AG04450 (cell line): ENCODE measurements at places on chromosomes 4 and X.

- DNase-seq: no peak
These were observed 124.1 kb upstream of the SPIN4 start for GRCh38 chrX:63475200-63475599.

- no peak for DNase-seq
These were observed 74.9 kb downstream of the PRRG1 start for GRCh38 chrX:37424000-37424429.

GRCh38 chr4:155573126-155573525 is 93.5 kb upstream of the GUCY1A1 start:
- no peak for DNase-seq

GRCh38 chrX:115192244-115192700 is 3.1 kb downstream of the RBMXL3 start:
- DNase-seq: no peak

- no peak for DNase-seq
These were observed 126.9 kb downstream of the LRBA start for GRCh38 chr4:150888217-150888616.

DNA sequence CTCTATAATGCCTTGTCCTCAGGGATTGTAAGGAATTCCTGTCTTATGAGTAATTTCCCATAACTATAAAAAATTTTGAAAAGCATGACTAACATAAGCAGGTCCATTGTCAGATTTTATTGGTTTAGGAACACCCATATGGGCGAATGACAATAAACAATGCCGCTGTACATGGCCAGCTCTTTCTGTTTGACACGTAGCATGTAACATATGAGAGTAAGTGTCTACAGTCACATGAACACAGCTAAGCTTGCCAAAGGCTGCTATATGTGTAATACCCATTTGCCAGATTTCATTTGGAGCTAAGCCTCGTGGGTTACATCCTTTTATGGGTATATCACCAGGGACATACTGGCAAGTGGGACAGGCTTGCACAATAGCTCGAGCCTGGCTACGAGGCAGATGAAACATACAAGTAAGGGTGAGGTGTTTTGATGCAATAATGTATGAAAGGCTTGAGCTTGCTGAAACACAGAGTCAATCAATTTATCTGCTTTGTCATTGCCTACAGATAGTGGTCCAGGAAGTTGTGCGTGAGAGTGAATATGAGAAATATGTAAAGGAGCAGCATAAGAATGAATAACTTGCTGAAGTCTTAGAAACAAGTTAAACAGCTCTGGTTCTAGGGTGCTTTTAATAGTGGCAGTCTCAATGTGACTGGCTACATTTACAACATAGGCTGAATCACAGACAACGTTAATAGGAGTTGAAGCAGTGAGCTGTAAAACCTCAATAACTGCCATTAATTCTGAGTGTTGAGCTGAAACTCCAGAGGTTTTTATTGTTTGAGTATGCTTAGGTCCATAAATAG is 67.4 kb upstream of the UGT2B10 start:
- no peak for DNase-seq

DNA sequence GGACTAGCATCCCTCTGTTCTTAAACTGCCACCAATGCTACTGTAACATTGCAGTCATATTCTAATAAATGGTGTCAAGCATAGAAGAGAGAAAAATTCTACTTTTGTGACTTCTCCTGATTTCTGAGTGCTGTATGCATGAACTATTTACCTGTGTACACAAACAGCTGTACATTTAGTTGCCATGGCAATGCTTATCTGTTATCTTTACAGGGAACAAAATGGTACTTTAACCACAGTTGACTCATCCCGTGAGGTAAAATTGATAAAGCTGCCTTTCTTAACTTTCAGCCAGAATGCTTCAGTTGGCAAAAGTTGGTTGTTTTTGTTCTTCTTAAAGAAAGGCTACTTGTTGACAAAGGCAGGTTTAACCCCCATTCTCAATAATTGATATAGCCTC is 587.5 kb upstream of the MAGEB2 start:
- DNase-seq: no peak

DNA sequence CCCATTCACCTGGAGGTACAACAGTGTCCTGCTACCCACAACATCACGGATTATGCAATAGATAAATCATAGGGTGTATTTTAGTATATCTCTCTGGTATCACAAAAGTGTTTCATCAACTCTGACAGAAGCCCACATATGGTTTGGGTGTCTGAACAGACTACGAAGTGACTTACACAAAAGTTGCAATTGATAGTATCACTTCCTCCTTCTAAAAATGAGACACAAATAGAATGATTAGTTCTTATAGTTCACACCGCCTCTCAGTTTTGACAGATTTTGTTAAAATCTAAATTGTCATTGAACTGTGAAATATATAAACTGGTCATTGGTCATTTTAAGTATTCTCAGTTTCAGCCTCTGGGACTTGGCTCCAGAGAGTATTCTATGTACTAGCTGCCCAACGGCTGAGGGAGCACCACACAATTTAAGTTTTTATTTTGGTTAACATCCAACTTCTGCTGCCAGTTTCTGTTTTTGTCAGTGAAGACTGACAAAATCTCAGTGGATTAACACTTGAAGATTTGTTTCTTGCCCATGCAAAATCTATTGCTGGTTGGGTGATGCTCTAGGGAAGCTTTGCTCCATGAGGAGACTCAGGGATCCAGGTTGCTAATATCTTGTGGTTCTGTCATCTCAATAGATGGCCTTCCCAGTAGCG is 113.8 kb upstream of the PUDP start:
- DNase-seq: no peak

- DNase-seq: no peak
These were observed 3.2 kb downstream of the SOWAHB start for GRCh38 chr4:76894537-76895255.

- DNase-seq: no peak
These were observed 152.3 kb upstream of the PRDX4 start for GRCh38 chrX:23515028-23515427.

DNA sequence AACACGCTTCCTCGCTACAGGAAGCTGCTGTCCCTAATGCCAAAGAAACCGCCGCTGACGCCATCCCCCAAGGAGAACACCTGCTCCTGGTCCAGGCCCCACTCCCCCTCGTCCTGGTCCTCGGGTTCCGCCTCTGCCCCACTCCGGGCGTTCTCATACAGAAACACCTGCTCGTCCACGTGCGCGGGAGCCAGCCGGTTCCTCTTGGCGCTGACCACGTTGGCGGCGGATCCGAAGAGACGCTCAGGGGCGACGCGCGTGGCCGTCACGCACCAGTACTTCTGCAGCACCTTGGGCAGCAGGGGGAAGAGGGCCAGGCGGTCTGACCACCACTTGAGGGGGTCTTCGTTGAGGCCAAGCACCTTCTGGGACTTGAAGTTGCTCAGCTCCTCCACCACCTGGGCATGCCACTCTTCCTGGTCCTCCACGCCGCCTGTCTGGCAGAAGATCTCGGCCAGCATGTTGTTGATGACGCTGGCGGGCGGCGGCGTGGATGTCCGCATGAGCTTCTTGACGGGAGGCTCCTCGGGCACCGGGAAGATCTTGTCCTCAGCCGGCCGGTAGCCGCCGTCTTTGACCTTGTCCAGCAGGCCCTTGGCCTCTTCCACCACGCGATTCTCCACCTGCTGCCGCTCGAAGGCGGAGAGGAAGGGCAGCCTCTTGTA is 12.0 kb downstream of the DHRSX start:
- no peak for DNase-seq

DNA sequence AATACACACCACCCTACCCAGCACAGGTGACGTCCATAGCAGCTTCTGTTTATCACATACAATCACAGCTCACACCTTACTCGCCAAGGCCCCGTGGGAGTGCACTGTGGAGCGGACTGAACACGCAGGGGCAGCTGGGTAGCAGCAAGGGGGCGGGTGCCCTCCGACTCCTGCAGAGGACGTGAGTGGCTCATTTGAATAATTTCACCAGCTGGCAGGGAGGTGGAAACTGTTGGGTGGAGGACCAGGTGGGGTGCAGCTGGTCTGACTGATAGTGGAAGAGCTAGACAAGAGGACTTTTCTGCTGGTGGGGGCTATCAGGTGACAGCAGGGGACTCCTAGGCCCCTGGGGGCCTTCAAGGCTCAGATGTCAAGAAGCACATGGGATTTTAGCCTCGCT is 16.3 kb downstream of the MAN2B2 start:
- DNase-seq: no peak

DNA sequence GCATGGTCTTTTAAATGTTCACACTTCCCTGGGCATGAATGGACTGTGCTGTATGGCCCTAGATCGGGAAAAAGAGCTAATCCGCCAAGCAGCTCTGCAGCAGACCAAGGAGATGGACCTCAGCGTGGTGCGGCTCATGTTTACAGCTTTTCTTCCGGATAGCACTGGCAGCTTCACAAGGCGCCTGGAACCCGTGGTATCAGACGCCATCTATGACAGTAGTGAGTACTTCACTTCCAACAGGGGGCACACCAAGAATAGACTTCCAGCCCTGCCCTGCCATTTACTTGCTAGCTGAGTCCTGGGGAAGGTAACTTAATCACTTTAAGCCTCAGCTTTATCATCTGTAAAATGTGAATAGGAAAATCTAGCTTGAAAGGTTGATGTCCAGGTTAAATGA is 77.7 kb downstream of the NFKB1 start:
- DNase-seq: no peak

DNA sequence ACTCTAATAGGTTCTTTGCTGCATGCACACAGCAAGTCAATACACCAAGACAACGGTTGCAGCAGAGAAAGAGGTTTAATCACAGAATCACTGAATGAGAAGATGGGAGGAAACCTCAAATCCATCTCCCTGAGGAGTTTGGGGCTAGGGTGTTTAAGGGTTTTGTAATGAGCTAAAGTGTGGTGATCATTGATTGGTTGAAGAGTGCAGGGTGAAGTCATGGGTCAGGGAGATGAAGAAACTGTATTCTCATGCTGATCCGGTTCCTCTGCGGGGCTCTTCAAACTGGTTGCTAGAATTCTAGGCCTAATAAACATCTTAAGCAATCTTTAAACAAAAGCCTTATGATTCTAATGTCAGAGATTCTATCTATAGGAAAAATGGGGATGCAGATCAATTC is 432.5 kb upstream of the FAM47C start:
- DNase-seq: no peak

- no peak for DNase-seq
These were observed 67.9 kb upstream of the STK26 start for GRCh38 chrX:131955099-131955777.

DNA sequence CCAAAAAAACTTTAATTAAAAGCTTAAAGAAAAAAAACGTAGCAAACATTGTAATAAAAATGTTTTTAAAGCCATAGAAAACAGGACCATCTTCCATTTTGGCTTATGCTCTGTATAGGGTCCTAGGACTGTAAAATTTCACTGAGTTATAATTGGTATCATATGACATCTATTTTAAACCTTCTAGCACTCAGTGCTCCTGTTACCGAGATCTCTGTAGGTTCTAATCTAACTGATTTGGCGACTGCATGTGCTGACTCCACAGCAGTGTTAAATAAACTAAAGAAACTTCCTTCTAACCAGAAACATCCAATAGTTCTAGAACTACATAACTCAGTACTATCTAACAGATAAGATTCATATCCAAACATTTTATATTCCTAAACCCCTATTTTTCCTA is at the start of gene ASB11:
Gene ASB11 (minus strand): TSS at position 132 of the 400 bp plus-strand sequence. CDS start 35 bp downstream, at position 97.
- no peak for DNase-seq

DNA sequence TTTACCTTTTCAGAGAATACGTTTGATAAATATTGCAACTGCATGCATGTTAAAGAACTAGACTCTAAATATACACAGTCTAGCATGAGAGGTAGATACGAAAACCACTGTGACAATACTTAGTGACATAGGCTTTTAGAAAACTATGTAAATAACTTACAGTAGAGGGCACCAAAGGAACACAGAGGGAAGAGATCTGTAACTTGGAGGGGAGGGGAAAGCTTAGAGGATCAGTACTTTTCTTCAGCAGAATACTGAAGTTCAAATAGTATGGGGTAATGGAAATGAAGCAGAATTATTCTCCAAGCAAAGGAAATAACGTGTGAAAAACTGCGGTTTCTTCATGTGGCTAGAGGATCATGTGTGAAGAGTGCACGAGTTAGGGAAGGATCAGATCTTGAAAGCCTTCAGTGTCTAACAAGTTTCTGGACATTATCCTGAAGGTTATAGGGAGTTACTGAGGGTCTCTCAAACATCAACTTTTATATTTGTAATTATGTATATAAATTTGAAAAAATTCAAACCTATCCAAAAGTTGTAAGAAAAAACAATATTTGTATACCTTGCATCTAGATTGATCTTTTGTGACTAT is 264.3 kb downstream of the NPFFR2 start:
- peak; percentile 15 for DNase-seq

DNA sequence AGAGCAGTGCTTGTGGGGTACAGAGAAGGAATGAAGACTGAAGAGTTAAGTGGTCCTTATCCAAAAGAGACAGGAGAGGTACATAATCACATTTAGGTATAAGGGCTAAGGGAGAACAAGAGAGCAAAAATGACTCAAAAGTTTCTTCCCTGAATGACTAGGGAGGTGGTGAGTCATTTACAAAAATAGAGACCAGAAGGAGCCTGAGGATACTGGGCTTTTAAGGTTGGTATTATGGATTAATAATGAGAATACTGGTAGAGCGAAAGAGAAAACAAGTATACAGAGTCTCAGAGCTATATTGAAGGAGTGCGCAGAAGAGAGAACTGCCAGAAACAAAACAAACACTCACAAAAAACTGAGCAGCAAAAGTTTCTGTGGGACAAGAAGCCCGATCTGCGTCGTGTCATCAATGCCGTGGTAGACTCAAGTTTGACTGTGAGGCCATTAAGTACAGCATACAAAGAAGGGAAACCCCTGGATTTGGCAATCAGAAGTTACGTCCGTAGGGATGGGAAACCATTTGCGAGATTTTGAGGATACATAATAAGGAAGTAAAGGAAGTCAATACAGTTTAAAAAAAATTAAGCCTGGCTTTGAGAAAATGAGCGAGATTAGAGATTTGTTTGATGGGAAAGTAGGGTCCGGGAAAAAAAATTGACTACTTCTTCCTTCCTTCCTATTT is 129.1 kb upstream of the STIM2 start:
- no peak for DNase-seq

- DNase-seq: no peak
These were observed 8.8 kb downstream of the FSTL5 start for GRCh38 chr4:162154862-162155540.

- DNase-seq: no peak
These were observed 1.6 kb upstream of the LNX1 start for GRCh38 chr4:53592686-53593501.

- no peak for DNase-seq
These were observed 128.5 kb upstream of the CYSLTR1 start for GRCh38 chrX:78455901-78456300.

DNA sequence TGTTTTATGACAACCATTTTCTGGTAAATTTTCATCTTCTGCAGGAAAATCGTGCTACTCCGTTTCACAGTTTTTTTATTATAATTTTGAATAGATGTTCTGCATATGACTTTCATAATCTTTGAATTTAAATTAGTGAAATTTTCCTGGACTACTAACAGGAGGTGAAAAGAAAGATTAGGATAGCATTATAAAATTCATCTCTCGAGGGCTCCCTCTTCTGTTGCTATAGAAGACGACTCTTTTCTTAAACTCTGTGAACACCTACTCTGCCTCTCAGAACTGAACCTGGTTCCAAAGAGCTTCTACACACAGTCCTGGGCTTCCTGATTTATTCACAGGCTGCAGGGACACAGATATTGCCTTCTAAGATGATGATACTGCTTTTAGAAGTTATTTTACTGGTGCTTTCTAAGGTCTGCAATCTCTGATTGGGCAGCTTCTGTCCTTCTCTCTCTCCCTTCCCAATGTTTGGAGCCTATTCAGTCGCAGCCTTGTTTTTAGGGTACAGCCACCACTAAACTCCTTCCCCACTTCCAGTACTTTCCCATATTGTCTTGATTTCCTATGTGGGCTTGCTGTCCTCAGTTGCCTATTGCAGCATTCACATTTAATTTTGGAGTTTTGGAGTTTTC is 10.1 kb upstream of the SAP30 start:
- DNase-seq: no peak

GRCh38 chr4:67575232-67576058 is 16.9 kb downstream of the STAP1 start:
- DNase-seq: no peak
